ENCODE measurements at places on chromosomes 5 and 9.

DNA sequence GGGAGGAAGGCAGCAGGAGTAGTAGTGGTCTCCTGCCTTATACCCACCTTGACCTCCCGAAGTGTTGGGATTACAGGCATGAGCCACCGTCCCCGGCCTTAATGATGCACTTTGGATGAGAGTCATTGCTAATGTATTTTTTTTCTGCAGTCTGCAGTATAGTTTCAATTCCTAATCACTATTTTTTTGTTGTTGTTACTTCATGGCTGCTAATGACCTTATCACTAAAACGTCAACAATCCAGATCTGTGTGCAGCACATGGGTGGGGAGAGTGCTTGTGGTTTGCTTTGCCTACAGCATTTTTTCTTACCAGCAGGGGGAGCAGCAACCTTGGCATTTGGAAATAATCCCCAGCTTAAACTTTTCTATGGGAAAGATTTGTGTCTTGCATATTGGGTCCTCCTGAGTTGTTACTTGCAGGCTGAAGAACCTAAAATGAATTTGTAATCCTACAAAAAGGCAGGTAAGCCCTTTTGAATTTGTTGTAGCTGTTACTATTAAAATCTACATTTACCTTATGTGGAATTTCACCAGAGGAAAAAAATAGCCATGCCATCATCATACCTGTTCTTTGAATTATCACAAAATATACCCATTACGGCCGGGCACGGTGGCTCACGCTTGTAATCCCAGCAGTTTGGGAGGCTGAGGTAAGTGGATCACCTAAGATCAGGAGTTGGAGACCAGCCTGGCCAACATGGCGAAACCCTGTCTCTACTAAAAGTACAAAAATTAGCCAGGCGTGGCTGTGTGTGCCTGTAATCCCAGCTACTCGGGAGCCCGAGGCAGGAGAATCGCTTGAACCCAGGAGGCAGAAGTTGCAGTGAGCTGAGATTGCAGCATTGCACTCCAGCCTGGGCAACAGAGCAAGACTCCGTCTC, 6.3 kb upstream of the MED7 start:
- peak; percentile 41 for DNase-seq

- DNase-seq = no peak
Observed at GRCh38 chr5:175692996-175693710, 35.3 kb downstream of the HRH2 start.

DNA sequence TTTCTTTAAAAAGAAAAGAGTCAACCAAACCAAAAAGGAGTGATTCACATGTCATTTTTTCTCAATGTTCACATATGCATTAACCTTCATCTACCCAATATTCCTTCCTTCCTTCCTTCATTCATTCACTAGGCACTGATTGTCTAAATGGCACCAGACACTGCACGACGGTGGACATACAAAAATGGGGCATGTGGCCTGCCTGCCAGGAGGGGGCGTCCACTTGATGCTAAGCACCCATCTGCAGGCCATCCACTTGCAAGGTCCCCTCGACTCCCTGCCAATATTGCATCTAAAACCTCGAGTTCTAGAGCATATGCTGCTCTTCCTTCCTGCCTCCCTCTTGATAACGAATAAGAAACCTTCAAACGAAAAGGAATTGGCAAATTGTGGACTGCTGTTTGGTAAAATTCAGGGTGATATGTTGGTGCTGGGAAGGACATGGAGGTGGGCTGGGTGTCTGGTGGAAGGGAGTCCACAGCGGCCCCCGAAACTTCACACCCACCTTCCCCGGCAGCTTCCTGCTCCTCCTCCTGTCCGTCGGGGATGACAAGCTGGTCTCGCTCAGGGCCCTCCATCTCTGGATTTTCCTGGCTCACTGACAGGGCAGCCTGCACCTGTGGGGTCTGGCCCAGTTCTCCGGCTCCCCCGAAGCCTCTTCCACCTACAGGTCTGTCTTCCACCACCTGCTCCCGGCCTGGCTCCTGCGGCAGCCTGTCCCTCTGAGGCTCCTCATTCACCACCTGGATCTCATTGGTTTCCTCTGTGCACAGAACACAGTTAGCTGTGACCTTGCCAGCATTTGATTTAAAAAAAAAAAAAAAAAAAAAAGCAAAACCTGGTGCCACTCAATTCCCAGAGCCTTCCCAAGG, 64.3 kb downstream of the GOLM1 start:
- DNase-seq = peak; percentile 54

DNA sequence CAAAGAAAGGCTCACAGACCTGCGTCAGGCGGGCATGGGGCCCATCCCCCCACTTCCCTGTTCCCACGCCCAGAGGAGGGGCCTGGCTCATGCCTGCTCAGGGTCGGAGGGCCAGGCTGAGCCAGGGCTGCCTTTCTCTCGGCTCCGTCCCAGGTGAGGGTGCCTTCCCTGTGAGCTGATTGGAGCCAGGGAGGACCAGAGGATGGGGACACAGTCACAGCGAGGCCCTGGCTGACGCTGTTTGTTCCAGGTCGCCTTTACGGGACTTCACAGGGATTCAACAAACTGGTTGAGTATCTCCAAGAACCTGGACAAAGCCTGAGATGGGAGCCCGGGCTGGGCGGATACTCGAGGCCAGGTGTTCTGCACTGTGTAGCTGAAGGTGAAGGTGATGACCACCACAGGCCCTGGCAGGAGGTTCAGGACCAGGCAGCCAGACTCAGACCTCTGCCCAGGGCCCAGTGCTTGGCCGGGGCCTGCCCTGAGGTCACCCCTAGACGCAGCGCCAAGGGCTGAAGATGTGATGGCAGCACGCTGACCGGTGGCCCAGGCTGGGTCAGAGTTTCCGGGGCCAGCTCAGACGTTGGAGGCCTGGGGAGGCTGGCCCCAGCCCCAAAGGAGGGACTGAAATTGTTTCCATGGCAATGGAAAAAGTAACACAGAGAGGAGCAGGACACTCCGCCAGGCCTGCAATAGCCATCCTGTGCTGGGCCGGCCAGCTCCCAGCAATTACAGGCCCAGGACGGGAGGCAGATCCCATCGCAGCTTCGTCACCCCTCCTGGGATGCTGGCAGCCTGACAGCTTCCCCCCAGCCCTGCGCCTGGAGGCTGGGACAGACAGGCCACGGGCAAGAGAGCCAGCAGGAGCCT, 65.3 kb upstream of the ADAMTS2 start:
- no peak for DNase-seq

- DNase-seq = no peak
Observed at GRCh38 chr9:134632329-134632728, 9.3 kb upstream of the COL5A1 start.

DNA sequence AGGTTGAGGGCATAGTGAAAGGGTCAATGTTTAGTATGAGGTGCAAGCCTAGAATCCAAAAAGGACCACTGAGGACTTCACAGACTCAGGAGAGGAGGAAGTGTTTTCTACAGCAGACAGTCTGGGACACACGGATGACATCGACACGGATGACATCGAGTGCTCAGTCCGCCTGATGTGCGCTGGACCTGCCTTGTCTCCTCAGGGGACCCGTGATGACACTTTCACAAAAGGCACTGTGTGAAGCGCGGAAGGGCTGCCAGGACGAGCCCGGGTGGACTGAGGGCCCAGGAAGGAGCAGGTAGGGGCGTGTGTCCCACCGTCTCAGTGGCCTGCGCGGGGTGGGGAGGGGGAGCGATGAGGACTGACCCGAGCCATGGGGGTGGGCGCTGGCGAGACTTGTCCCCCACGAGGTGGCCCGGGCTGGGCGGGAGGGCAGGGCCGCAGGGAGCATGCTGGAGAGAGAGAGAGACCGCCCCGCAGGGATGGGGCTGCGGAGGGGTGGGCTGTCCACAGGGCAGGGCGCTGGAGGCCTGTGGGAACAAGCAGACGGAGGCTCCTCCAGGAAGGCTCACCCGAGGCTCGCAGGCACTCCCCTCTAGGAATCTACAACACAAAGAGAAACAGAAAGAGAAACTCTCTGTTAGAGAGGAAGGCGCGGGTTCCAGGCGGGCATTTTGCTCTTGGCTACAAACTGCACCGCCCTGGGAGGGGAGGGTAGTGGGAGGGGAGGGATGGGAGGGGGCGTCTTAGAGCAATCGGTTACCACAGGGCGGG, 54.9 kb downstream of the USP20 start:
- no peak for DNase-seq

- no peak for DNase-seq
Observed at GRCh38 chr5:130795037-130795436, 370.0 kb downstream of the HINT1 start.
